Stimulated activated CD4-positive, alpha-beta T cell treated with anti-CD3 and anti-CD28 coated beads, Interleukin-2, amount 100 ng/mL, for 24 hours (primary cell): ENCODE measurements at places on chromosomes 12 and 14.

- DNase-seq: no peak
Measured at GRCh38 chr12:91959220-91959619, 186.4 kb downstream of the BTG1 start.

DNA sequence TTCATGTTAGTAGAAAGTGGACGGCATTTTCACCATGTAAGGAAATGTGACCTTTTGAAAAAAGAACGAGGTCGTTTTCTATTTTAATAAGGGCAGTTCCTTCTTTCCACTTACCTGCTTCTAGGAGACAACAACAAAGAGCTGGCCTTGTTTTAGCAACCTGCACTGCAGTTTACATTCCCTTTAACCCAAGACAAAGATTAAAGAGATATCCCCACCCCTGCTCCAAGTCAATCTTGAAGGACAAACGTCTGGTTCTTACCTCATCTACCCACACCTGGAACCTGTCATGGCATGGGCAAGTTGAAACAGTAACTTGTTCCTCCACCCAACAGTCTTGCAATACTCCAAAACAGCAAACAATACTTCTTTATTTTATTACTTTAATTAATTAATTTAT lies 32.7 kb downstream of the ZCCHC8 start:
- no peak for DNase-seq

DNA sequence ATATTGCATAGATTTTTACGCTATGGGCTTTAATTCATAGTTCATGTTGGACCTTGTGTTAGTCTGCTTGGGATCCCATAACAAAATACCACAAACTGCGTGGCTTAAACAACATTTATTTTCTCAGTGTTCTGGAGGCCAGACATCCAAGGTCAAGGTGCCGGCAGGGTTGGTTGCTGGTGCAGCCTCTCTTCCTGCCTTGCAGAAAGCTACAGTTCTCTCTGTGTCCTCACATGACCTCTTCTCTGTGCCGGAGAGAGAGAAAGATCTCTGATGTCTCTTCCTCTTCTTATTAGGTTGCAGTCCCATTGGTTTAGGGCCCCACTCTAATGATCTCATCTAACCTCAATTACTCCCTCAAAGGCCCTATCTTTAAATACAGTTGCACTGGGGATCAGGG lies 170.5 kb downstream of the IPO8 start:
- no peak for DNase-seq

DNA sequence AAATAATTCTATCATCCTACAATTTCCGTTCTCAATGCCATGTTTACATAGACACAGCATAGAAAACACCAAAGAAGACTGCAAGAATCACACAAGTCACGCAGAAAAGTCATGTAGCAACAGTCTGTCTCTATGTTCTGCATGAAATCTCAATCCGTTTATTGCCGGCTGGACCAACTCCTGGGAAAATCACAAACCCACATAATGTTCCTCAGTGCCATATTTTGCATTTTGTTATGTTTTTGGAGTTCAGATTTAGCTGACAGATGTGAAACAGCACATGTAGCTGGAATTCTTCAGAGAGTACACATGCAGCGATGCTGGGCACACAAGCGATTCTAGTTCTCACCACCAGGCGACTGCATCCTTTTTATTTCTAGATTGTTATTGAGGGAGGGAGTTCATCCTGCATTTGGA lies 193.1 kb downstream of the APAF1 start:
- DNase-seq: no peak

- DNase-seq: no peak
Measured at GRCh38 chr14:33693237-33693636, 257.6 kb downstream of the EGLN3 start.

DNA sequence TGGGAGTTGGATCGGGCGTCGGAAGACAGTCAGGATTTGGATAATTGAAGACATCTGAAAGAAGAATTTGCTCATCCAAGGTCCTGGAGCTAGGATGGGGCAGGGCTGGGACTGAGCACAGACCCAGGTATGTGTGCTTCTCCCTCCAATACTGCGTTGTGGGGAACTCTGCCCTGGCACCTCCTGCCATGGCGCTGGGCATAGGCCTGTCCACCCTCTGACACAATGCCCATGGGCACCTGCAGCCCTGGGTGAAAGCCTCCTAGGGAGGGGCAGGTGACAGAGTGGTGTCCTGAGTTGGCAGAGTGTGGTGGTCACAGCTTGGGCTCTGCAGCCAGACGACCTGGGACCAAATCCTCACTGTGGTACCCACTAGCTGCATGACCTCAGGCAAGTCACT lies 53.3 kb downstream of the CALM1 start:
- no peak for DNase-seq

GRCh38 chr14:75460394-75460793 lies 32.6 kb downstream of the JDP2 start:
- DNase-seq: no peak

GRCh38 chr12:46832130-46832704 lies 6.4 kb upstream of the SLC38A4 start:
- no peak for DNase-seq

GRCh38 chr12:105141320-105141922 lies 33.9 kb downstream of the WASHC4 start:
- DNase-seq: no peak

GRCh38 chr14:61403411-61403810 lies 82.0 kb downstream of the PRKCH start:
- no peak for DNase-seq

DNA sequence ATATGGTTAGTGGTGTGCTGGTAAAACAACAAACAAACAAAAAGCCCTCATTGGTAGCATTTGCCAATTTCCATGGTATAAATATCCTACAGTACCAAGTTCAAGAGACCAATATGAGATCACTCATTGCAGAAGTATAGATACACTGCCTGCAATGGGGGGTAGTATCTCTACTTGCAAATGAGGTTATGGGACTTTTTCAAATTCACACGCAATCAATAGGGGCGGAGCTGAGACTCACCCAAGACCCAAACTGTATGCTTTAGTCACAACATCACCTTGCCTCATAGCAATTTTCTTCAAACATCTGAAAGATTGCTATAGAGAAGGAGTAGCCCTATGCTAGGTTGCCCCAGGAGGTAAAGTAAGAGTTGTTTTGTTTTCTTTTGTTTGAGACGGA lies 93.7 kb downstream of the VCPKMT start:
- DNase-seq: no peak
